Kidney capillary endothelial cell (primary cell): ENCODE measurements at places on chromosomes 6 and 20.

GRCh38 chr6:33407132-33407718 is 3.6 kb upstream of the PHF1 start:
- no peak for DNase-seq

GRCh38 chr20:42350521-42350920 is 732.3 kb upstream of the CHD6 start:
- DNase-seq = no peak

DNA sequence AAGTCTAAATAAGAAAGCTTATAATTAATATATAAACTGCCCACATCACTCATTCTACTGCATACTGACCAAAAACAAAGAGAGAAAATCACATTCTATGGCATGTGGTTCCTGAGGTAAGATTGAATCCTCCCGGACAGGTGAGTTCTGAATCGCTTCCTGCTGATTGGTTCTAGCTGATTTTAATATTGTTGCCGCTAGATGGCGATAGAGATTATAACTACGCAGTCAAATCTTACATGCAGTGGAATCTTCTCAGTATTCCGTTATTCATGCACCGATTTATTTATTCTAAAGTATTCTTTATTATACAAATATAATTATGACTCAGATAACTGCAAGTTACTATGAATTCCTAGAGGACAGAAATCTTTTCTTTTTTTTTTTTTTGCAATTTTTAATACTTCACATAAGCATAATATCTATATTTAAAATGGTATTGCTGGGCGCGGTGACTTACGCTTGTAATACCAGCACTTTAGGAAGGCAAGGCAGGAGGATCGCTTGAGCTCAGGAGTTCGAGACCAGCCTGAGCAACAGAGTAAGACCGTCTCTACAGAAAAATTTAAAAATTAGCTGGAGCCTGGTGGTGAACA is 24.2 kb upstream of the TMX4 start:
- DNase-seq = peak; percentile 55

- DNase-seq = no peak
Observed at GRCh38 chr20:59805786-59806577, 127.5 kb downstream of the SYCP2 start.

DNA sequence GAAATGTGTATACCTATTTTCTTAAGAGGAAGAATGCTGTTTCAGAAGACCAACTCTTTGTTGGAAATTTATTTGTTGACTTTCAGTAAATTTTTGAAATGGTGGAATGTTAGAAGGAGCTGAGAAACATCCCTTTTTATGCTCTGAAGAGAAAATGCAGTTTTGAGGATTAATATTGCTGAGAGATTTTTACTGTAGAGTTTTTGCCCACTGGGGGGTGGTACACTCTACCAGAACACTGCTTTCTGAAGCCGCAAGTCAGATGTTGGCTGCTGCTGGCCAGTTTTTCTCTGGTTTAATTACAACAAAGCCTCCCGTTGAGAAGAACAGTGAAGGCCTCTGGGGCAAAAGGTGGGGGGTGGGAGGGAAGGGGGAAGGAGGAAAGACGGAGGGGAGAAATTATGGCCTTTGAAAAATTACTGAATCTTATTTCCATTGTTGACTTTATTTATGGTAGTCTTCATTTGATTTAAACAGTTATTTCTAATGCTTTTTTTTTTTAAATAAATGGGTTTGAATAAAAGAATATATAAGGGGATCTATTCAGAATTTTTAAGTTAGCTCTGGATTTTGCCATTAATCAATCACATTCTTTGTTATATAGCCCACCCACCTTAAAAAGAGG is 3.0 kb downstream of the FLRT3 start:
- DNase-seq = peak; percentile 53

DNA sequence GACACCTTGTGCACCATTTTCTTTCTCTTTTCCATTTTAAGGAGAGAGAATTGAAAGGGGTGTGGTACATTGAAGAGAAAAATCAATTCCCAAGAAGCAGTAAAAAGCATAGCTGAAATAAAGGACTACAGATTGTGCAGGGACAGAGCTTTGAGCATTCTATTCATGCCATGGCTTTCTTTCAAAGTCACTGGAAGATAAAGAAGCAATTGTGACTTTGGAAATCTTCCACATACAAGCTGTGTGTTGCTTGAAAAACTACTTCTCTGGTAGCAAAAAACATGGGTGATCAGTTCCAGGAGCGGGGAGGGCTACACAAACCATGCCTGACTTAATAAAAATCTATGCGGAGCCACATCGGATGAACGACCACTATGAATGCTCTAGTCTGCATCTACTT is 230.2 kb upstream of the THEMIS start:
- no peak for DNase-seq

- DNase-seq = no peak
Observed at GRCh38 chr6:52208612-52209011, 22.4 kb downstream of the IL17A start.

DNA sequence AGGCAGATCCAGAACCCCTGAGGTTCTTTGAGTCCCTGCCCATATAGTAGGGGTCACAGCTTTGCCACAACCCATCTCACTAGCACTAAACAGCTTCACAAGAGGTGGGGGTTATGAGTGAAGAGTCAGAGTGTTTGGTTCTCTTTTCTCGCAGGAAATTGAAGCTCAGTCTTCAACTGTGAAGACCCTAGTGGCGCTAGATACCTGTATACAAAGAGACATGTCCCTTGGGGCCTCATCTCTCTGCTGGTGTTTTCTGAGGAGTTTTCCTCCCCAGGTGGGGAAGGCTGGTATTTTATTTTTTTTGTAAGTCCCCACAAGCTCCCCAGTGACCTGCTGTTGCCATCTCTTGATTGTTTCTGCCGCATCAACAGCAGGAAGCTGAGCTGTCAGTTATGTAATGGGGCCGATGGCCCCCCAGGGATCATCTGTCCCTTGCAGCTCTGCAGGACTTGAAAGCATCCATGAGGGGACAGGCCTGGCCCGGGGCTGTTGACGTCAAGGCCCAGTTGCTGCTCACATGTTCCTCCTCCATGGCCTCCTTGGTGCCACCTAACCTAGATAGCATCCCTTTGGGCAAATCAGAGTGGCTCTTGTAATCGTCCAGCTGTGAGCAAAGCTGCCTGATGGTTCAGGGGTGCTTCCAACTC is 23.1 kb downstream of the STK35 start:
- no peak for DNase-seq

GRCh38 chr6:24933868-24934401 is 1.8 kb downstream of the RIPOR2 start:
- DNase-seq = no peak

DNA sequence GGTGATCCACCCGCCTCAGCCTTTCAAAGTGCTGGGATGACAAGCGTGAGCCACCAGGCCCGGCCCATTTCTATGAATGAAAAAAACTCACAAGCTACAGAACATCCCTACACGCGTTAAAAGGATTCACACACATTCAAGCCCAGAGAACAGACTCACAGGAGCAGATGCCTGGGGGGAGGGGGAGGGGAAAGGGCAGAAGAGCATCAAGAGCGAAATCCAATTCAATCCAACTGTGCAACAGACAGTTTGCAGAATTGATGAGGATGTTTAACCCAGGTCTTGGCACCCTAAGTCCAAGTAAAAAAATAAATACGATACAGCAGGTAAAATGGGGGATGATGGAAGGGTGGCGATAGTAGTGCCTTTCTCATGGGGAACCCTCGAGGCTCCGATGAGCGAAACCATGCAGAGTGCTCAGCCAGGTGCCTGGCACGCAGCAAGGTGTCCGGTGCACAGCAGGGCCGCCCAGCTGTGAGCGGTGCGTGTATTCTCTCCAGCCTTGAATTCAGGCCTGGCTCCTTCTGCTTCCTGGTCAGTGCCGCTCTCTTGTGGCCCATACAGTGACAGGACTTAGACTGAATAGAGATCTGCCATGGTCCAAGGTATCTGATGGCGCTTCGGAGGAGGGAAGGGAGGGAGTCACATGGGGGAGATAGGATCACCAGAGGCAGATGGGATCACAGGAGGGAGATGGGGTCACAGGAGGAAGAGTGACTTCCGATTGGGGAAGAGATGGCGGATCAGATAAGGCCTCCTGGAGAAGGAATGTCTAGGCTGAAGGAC is 35.4 kb upstream of the ANGPT4 start:
- no peak for DNase-seq

GRCh38 chr20:42979720-42980119 is 210.0 kb downstream of the PTPRT start:
- no peak for DNase-seq

GRCh38 chr20:36052117-36052513 is 83.7 kb downstream of the CNBD2 start:
- DNase-seq = no peak

DNA sequence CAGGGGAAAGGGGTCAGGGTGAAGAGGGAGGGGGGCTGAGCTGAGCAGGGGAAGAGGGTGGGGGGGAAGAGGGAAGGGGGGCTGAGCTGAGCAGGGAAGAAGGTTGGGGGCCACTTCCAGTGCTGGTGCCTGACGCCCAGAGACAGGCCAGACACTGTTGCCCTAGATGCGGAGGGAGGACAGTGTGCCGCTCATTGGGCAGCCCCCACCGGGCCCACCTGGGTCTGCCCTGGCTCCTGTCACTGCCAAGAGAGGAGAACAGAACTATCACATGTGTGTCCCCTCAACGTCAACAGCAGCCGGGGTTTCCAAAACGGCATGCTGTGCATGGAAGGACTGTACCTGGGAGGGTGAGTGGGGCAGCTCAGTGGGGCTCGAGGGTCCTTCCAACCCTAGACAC is 342.1 kb downstream of the CDH4 start:
- no peak for DNase-seq

DNA sequence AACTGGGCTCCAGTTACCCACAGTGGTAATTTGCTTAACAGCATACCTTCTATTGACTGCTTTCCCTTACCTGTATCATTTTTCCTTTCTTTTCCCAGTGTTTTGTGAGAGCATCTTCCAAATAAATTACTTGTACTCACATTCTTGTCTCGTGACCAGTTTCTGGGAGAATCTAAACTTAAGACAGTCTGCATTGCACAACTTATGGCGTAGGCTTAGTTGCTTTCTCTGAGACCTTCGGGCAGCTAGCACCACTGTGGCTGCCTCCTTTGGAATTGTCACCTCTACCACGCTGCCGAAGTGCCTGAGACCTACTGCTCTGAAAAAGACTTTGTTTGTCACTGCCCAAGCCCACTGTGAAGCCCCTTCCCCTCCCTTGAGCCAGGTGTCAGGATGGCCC is 188.1 kb upstream of the BMP2 start:
- no peak for DNase-seq

- no peak for DNase-seq
Observed at GRCh38 chr6:141301779-141302178, 830.9 kb upstream of the GJE1 start.

DNA sequence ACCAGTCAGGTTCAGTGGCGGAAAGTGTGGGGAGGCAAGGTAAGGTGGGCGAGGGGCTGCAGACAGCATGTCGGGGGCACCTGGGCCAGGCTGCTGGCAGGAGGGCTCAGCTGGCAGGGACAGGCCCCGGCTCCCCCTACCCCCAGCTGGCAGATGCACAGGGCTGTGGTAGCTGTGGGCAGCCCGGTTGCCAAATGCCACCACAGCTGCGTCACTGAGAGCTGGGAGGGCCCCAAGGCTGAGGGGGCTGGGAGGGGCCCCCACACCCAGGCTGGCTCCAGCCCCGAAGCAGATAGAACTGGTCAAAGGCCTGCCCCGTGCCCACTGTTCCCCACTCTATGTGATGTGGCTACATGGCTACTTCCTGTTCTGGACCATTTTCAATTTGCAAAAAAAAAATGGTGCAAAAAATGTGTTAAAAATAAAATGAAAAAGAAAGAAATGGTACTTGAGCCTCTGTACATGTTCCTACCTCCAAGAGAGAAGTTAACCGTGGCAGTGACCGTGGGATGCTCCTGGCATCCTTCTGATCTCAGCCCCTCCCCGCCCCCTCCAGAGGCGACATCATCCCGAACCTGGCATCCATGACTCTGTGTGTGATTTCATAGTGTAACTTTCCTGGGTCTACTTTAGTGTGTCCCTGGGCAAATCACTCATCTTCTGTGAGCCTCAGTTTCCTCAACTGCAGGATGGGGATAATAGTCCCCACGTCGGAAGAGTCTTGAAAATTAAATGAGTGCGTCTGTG is 64.4 kb downstream of the UBE2V1 start:
- no peak for DNase-seq

DNA sequence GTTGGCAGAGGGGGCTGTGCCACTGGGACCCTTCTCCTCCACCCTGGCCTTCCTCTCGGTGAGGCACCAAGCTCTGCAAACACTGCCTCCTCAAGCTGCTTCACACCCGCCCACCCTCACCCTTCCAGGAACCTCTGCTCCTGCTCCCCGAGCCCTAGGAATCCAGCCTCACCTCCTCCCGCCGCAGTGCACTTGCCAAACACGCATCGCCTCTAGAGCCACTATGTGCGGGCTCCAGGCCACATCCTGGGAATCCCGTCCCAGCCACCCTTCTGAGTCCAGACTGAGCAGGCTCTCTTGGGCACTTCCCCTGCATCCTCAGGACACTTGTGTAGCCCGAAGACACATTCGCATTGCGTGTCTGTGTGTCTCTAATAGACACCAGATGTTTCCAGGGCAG is 18.5 kb downstream of the PSMG4 start:
- DNase-seq = no peak

DNA sequence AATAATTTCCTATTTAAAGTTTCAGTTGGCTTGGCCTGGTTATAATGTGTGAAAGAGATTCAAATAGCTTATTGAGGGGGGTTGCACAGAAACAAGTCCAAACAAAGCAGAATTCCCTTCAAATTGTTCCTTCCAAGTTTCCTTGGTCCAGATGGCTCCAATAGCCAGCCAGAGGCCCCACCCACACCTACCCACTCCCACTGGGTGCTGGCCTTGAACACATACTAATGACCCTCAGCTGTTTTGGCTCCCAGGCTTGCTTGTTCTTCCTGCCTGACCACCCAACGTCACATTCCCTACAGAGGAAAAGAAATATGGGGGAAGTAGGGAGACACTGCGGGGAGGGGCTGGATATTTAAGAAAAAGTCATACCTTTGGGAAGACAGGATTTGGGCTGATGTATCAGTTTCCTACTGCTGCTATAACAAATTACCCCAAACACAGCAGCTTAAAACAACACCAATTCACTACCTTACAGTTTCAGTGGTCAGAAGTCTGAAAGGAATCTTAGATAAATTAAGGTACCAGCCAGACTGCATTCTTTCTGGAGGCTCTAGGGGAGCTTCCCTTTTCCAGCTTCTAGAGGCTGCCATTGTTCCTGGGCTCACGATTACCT is 95.7 kb downstream of the COL21A1 start:
- no peak for DNase-seq

- no peak for DNase-seq
Observed at GRCh38 chr6:38955861-38956260, 92.7 kb upstream of the GLP1R start.

DNA sequence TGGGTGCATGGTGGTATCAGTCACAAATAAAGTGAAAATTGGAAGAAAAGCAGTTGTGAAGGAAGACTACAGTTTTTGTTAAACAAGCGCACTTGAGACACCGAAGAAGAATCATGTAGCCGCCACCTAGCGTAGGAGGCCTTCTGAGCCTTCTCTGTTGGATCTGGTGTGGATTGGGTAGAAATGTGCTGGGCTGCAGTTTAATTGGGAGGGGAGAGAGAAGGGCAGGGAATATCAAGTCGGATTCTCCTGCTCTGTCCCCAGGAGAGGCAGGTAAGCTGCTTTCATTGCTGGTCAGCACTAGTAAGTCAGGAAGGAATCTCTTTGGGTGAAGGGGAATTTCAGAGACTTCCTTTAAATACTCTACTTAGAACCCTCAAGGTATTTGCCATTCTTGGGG is 1.2 kb upstream of the FABP7 start:
- no peak for DNase-seq
